Activated CD8-positive, alpha-beta memory T cell treated with anti-CD3 and anti-CD28 coated beads, Interleukin-2, amount 10 ng/mL, durations not matched to agents 7 days and 5 days (primary cell): ENCODE measurements at places on chromosomes 7 and 10. TPM values are rescaled to one million over a fixed set of nuclear protein-coding genes. Genes with fewer than 3 reads are reported as not detected.
A peak's percentile ranks its signal among the peaks of the same experiment; 100 is the strongest.

FLNC gene
- not detected for total RNA-seq

GRCh38 chr10:132208462-132209050, 21.8 kb downstream of the DPYSL4 start:
- no peak overlapping the region for H3K27ac ChIP-seq
- no peak overlapping the region for H3K4me3 ChIP-seq
- DNase-seq = no peak
- H3K36me3 ChIP-seq = no peaks in the 10 kb centered on the region

DNA sequence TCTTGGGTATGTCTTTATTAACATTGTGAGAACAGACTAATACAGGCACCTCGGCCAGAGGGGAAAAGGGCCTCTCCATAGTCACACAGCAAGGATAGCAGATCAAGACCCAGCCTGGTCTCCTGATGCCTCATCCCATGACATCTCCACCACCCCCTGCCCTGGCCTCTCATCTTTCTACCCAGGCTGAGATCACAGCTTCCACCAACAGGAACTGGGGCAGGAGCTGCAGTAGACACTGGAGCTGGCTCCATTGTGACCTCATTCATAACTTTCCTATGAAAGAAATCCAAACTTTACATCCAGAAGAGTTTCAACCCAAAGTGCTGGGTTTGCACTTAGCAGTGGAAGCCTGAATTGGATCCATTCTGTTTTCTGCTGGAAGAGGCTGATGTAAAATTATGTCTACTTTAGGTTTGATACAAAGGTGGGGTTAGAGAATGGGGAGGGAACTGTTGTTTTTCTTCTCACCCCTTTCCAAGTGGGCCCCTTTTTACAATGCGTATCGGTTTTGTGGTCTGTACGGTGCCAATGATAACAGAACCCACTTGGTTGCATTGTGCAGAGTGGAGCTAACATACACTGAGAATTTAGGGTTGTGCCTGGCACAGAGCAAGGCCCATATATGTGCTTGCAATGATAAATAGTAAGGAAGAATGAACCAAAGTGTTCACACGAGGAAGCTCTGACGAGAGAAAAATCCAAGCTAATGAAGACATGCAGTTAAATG, 28.6 kb upstream of the INSIG1 start:
- H3K4me1 ChIP-seq = peaks cover 8% of the 10 kb centered on the region
- peaks cover 22% of the 10 kb centered on the region for H3K27me3 ChIP-seq
- no peak overlapping the region for H3K27ac ChIP-seq
- H3K36me3 ChIP-seq = peaks cover 1% of the 10 kb centered on the region
- H3K4me3 ChIP-seq = no peak overlapping the region
- DNase-seq = no peak

- no peak overlapping the region for H3K27ac ChIP-seq
- peaks cover 38% of the 10 kb centered on the region for H3K27me3 ChIP-seq
- no peak overlapping the region for H3K4me3 ChIP-seq
- H3K36me3 ChIP-seq = no peaks in the 10 kb centered on the region
Measured at GRCh38 chr10:100319707-100320402, 10.2 kb downstream of the PKD2L1 start.

NKX1-2 gene
- not detected for total RNA-seq

- no peak for DNase-seq
- H3K27ac ChIP-seq = no peak overlapping the region
- H3K4me3 ChIP-seq = no peak overlapping the region
Measured at GRCh38 chr7:113071465-113071864, 15.2 kb downstream of the GPR85 start.

- peak; percentile 80 for DNase-seq
- no peaks in the 10 kb centered on the region for H3K36me3 ChIP-seq
- H3K4me3 ChIP-seq = peak overlapping the region; percentile 51
- H3K4me1 ChIP-seq = peaks cover 20% of the 10 kb centered on the region
- peak overlapping the region; percentile 96 for H3K27ac ChIP-seq
- peaks cover 45% of the 10 kb centered on the region for H3K27me3 ChIP-seq
Measured at GRCh38 chr10:14185316-14186045, 145.2 kb downstream of the FRMD4A start.

NPTX2 gene
- total RNA-seq = not detected

DNA sequence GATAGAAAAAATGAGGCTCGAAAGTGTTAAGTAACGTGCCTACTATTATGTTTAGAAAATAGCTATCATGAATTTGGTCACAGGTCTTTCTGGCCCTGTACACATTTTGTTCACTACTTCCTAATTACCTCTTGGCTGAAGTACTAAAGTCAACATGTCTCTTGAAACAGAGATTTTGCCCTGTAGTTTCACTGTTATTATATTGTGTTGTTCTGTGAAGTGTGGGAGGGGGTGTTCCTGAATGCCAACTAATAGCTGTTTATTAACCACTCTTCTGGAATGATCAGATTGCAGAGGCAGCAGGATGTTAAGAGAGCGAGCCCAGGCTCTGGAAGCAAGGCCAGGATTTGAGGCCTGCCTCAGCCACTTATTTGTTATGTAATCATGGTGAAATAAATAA, 72.1 kb downstream of the RNF133 start:
- no peak for DNase-seq
- no peaks in the 10 kb centered on the region for H3K27me3 ChIP-seq
- no peak overlapping the region for H3K27ac ChIP-seq
- H3K36me3 ChIP-seq = no peaks in the 10 kb centered on the region
- no peaks in the 10 kb centered on the region for H3K4me1 ChIP-seq

CTBP2 gene
- total RNA-seq = 0.82 TPM

- peaks cover 48% of the 10 kb centered on the region for H3K4me1 ChIP-seq
- no peaks in the 10 kb centered on the region for H3K27me3 ChIP-seq
- peaks cover 15% of the 10 kb centered on the region for H3K36me3 ChIP-seq
- no peak for DNase-seq
- H3K4me3 ChIP-seq = no peak overlapping the region
Measured at GRCh38 chr10:102677331-102678067, 33.2 kb downstream of the TRIM8 start.

OIT3 gene
- total RNA-seq = not detected

DNA sequence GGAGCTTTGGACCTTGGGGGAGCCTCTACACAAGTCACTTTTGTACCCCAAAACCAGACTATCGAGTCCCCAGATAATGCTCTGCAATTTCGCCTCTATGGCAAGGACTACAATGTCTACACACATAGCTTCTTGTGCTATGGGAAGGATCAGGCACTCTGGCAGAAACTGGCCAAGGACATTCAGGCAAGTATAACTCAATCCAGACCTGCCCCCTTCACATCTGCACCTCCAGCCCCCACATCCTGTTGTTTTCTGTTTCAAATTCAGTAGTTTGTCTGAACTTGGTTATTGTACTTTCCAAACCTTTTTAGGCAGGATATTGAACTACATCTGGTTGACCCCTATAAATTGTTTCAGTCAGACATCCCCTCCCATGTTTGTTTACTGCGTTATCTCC, 62.4 kb upstream of the CC2D2B start:
- H3K27me3 ChIP-seq = no peaks in the 10 kb centered on the region
- H3K27ac ChIP-seq = peak overlapping the region; percentile 65
- peaks cover 46% of the 10 kb centered on the region for H3K4me1 ChIP-seq

GRCh38 chr10:75658915-75659314, 227.5 kb downstream of the LRMDA start:
- H3K36me3 ChIP-seq = no peaks in the 10 kb centered on the region
- DNase-seq = no peak
- no peak overlapping the region for H3K27ac ChIP-seq
- peaks cover 2% of the 10 kb centered on the region for H3K27me3 ChIP-seq
- no peaks in the 10 kb centered on the region for H3K4me1 ChIP-seq

DNA sequence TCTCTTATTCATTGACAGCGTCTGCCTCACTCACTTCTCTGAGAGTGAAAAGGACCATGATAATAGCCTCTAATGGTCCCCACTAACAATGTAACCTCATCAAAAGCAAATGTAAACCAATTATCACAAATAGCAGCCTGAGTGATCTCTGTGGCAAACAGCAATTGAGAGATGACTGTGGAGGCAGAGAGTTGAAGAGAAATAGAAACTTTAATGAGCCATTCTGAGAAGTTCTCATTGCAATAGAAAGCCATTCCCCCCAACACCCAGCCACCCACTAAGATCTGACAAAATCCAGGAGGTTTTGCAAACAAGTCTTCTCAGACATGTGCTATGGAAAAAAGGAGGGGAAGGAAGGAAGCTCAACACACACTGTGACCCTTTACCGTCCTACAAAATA, 44.2 kb upstream of the RNF148 start:
- H3K4me3 ChIP-seq = no peak overlapping the region
- H3K4me1 ChIP-seq = no peaks in the 10 kb centered on the region
- H3K27me3 ChIP-seq = no peaks in the 10 kb centered on the region
- H3K27ac ChIP-seq = no peak overlapping the region
- no peaks in the 10 kb centered on the region for H3K36me3 ChIP-seq
- DNase-seq = no peak

DNA sequence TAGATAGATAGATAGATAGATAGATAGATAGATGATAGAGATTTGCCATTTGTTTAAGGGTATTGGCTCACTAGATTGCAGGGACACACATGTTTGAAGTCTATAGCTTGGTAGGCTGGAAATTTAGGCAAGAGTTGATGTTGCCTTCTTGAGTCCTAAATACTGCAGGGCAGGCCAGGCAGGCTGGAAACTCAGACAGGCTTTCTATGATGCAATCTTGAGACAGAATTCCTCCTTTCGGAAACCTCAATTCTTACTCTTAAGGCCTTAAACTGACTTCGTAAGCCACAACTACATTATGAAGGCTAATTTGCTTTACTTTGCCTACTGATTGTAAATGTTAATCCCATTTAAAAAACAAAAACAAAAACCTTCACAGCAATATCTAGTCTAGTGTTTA, 322.9 kb upstream of the AKR1E2 start:
- no peaks in the 10 kb centered on the region for H3K4me1 ChIP-seq
- no peak overlapping the region for H3K27ac ChIP-seq
- no peak for DNase-seq
- H3K27me3 ChIP-seq = no peaks in the 10 kb centered on the region
- H3K36me3 ChIP-seq = no peaks in the 10 kb centered on the region

- no peaks in the 10 kb centered on the region for H3K4me1 ChIP-seq
- H3K4me3 ChIP-seq = no peak overlapping the region
- no peaks in the 10 kb centered on the region for H3K36me3 ChIP-seq
- no peak overlapping the region for H3K27ac ChIP-seq
- no peaks in the 10 kb centered on the region for H3K27me3 ChIP-seq
Measured at GRCh38 chr7:115449689-115450088, 527.8 kb downstream of the MDFIC start.

GRCh38 chr7:2970861-2971260, 72.8 kb downstream of the CARD11 start:
- H3K4me1 ChIP-seq = peaks cover 47% of the 10 kb centered on the region
- no peak for DNase-seq
- peaks cover 51% of the 10 kb centered on the region for H3K36me3 ChIP-seq
- H3K4me3 ChIP-seq = no peak overlapping the region

GRCh38 chr7:104848138-104848990, 165.6 kb upstream of the KMT2E start:
- no peaks in the 10 kb centered on the region for H3K36me3 ChIP-seq
- no peaks in the 10 kb centered on the region for H3K4me1 ChIP-seq
- no peak overlapping the region for H3K4me3 ChIP-seq
- no peak overlapping the region for H3K27ac ChIP-seq

DNA sequence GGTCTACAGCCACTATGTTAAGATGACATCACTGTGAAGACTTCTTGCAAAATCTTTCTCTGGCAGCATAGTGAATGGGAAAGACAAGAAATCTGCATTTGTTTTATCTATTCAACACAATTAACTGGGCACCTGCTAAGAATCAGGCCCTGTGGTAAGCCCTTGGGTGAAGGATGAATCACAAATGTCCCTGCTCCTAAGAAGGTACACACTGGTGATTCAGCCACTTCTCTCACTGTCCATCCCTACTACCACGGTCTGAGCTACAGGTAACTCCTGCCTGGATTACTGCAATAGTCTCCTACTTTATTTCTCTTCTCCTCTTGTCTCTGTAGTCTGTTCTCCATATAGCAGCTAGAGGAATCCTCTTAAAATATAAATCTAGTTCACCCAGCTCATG, 116.1 kb downstream of the HIBADH start:
- DNase-seq = no peak
- no peak overlapping the region for H3K4me3 ChIP-seq
- peaks cover 5% of the 10 kb centered on the region for H3K36me3 ChIP-seq
- H3K27ac ChIP-seq = no peak overlapping the region

IDI2 gene
- not detected for total RNA-seq

DNA sequence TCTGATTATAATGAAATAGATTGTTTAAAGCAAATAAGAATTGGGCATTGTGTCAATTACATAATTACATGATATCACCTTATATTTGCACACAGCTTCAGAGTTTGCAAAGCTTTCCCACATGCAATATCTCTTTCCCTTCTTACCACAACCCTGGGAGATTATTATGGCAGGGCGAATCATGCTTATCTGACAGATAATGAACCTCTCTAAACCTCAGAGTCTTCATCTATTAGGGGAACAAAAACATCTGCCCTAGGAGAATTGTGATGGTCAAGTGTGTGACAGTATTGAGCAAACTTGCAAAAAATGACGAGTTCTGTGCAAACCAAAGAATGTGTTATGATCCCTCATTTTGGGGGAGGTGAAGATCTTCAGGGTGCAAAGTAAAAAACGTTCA, 90.0 kb downstream of the MYOF start:
- H3K27ac ChIP-seq = no peak overlapping the region
- no peaks in the 10 kb centered on the region for H3K36me3 ChIP-seq
- H3K4me1 ChIP-seq = peaks cover 8% of the 10 kb centered on the region

DNA sequence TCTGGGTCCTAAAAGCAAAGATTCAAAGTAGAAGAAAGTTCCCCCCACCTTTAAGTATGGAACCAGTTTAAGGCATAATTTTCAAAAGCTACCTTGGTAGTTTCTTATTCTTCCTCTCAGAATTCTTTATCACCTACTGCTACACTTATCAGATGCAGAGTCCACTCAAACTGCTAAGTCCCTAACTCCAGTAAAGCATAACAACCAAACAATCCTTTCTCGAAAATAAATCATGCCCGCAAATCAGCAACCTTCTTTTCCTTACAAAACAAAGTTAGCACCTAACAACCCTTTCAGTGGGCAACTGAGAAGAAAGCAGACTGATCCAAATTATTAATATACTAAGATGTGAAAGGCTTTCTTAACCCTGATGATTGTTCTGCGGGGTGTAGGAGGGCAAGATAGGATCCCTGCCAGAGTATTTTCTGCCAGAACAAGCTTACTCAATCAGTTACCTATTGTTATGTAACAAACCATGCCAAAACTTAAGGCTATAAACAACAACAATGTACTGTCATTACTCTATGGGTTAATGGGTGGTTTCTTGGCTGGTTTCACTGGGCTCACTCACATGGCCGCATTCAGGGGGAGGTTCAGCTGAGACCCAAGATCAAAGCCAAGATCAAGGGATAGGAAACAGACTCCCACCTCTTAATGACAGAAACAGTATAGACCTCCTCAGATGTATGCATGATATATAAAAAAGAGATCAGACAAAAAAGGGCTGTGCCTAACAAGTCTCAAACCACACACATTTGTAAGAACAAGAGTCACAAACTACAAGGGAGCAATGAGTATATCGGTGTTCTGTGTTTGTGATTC, 42.0 kb downstream of the CCDC6 start:
- H3K36me3 ChIP-seq = peaks cover 14% of the 10 kb centered on the region
- no peak for DNase-seq
- H3K4me3 ChIP-seq = no peak overlapping the region
- H3K27ac ChIP-seq = no peak overlapping the region
- H3K4me1 ChIP-seq = peaks cover 24% of the 10 kb centered on the region

LRMDA gene
- total RNA-seq = not detected

ZNF804B gene
- not detected for total RNA-seq
